ENCODE measurements at places on chromosomes 16 and 17.
A peak's percentile ranks its signal among the peaks of the same experiment; 100 is the strongest.

DNA sequence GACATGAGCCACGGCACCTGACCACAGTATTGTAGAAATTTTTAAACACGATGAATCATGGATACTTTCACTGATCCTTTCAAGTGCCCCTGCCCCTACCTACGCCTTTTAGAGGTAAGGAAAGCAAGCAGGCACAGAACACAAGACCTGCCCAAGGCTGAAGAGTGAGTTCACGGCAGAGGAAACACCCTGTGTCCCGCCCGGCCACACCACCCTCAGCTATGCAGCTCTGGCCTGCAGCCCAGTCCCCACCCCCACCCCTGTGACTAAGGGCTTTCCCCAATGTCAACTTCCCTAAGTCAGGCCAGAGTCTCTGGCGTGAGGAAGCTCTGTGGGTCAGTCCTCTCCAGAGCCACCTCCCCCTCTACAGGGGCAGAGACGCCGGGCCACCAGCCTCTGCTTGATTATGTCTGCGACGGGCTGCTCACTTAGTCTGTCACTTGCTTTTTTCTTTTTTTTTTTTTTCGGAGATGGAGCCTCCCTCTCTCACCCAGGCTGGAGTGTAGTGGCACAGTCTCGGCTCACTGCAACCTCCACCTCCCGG, 8.4 kb downstream of the SLC16A5 start:
- DNase-seq, result no peak

DNA sequence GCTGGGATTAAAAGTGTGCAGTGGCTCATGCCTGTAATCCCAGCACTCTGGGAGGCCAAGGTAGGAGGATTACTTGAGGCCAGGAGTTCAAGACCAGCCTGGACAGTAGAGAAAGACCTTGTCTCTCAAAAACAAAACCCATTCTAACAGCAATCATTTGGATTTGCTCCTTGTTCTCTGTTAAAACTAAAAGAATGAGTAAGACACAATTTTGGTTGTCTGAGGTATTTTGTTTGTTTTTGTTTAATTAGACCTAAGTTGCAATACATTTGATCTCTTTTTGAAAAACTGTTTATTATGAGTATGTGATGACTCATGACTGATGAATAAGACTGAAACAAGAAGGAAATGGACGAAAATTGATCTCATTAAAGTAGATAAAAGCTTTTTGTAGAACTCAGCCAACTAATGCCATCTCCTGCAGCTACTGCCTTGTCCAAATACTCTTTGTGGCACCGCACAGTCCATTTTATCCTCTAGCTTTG, 29.0 kb downstream of the GLG1 start:
- no peak for DNase-seq

- peak; percentile 42 for DNase-seq
Observed at GRCh38 chr17:4499431-4500190, 930 bp downstream of the SPNS2 start.

DNA sequence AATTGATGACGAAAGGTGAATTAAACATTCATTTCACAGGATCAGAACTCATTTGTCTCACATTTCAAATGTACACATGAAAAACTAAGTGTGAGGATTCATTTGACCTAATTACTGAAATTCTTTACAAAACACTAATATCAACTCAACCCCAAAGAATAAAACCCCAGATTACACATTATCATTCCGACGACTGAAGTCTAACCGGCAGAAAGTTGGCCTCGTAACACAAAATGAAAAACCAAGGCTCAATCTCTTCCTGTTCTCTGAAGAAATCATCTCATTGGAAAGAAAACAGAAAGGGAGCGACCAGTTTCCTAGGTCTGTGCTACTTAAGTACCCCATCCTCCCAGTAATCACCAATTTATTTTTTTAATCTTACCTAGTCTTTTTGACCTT, 1.8 kb downstream of the JPT1 start:
- no peak for DNase-seq

DNA sequence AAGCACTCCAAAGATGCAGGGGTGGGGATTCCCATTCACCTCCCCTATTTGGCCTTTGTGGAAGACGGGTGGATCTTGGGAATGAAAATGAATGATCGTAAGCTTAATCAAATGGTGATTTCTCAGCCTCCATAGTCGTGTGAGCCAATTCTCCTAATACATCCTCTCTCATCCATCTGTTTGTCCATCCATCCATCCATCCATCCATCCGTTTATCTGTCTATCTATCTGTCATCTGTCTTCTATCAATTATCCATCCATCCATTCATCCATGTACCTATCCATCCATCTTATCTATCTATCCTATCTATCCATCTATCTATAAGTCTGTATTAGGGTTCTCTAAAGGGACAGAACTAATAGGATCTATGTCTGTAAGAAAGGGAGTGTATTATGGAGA, 7.8 kb downstream of the RNF213 start:
- no peak for DNase-seq

DNA sequence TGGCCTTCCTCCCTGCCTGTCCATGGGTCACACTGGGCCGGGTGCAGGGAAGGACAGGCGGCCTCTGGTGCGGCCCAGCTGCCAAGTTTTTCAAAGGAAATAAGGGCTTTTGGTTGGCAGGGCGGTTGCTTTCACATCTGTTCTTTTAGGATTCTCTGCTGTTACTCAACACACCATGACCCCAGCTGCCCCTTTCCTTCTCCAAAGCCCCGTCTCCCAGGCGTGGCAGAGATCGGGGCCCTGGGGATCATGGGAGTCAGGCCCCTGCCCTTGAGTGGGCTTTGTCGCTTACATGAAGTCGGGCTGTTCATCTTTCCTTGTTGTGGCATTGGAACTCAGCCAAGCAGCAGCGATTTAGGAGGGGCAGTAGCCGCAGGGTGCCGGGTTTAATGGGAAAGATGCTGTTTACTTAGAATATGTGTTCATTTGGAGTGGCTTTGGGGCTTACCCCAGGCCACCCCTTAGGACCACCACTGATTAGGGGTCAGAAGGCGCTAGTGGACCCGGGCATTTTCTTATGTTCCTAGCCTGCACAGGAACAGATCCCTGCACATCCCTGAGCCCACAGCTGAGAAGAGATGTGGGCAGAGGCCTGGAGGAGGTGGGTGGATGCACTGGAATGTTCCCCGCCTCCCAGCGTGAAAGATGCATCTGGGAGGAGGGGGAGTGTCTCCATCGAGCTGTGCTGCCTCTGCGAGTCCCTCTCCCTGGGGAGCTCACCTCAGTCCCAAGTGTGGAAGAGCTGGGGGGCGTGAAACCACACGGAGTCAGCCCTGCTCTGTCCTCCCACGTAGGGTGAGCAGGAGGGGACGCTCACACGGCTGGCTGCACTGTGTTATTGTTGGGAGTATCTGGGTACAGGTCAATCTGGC, 6.8 kb upstream of the ADCY7 start:
- peak; percentile 22 for DNase-seq

DNA sequence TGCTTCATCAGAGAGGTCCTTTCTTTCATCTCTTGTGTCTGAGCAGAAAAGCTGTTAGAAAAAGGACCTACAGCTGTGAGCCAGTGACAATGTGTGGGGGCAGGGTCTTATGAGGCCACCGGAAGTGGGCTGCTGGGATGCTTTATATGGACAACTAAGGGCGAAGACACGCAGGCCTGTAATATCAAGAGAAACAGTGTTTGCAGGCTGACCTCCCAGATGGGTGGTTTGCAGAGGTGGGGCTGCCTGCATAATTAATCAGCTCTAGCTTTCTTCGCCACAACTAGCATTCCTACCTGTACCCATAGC, 30.4 kb upstream of the SALL1 start:
- DNase-seq, result no peak

- DNase-seq, result no peak
Observed at GRCh38 chr17:5003214-5003867, 5.6 kb downstream of the KIF1C start.

DNA sequence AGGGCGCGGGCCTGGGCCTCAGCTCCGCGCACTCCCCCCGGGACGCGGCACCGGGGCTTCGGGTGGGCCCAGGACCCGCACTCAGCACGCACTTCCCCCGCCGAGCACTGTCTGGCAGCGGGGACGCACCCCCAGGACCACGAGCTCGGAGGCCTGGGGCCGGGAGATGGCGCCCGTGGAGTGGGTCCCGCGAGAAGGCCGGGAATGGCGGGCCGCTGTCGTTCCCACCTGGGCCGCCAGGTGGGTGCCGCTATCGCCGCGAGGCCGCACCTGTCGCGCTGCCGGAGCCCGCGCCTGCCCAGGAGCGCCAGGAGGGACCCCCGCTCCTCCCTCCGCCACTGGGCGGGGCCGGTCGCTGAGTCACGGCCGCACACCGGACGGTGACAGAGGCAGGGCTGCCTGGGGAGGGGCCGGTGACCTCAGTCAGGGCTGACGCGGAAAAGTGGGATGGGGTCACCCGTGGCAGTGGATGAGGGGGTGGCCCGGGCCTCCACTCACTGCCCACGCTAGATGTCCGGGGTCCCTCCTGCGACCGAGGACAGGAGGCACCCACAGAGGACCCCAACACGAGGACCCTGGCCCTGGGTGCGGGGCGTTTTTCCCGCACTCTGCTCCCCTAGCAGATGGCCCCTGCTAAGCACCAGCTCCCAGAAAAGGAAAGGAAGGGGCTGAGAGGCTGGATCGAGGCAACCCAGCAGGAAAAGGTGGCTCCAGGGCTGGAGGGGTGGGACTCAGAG, 6.9 kb upstream of the ACTG1 start:
- peak; percentile 35 for DNase-seq

- DNase-seq, result no peak
Observed at GRCh38 chr17:57485566-57485865, 229.2 kb downstream of the MSI2 start.

DNA sequence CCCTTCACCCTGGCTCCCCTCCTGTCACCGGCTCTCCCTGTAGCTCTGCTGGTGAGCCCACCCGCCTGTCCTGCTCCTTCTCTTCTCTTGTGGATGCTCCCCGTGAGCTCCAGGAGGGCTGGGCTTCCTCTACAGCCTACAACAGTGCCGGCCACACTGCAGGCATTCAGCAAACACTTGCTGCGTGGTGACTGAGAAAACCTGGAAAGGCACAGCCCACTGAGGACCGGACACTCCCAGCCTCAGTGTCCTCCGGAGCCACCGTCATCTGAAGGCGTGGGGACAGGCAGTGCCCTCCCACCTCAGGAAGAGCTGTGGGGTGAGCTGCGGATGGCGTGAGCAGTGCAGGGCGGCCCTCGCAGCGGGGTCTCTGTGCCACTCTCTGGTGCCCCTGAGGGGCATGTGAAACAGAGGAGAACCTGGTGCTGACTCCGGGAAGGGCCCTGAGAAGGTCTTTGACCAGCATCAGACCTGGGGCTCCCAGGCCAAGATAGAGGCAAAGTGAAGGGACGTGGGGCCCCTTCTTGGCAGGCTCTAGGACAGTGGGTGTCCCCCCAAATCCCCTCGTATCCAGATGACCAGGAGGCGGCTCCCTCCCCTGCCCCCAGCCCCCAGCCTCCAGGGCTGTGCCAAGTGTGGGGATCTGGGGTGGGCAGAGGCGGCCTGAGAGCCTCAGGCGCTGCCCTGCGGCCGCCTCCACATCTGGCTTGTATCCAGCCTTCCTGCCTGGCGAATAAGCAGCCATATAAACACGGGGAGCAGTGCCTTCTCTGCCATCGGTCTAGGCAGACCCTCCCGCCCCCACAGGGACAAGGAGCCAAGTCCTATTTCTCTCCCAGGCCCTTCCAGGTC, 44.0 kb upstream of the PABPN1L start:
- DNase-seq, result no peak

- DNase-seq, result peak; percentile 84
Observed at GRCh38 chr17:44304651-44305050, 3.8 kb upstream of the RUNDC3A start.

- DNase-seq, result no peak
Observed at GRCh38 chr17:22300177-22300576, 607.9 kb downstream of the KCNJ18 start.

DNA sequence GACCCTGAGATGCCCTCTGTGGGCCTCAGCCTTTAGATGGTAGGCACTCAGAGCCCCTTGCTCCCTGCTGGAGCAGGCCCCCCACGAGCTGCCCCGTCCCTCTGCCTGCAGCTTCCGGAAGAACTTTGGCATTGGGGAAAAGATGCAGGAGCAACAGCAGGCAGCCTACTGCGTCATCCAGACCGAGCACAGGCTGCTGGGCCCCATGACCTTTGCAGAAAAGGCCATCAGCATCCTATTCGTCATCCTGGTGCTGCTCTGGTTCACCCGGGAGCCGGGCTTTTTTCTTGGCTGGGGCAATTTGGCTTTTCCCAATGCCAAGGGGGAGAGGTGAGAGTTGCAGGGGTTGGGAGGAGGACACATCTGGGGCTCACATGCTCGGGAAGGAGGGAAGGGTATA, 12.7 kb upstream of the FOXN1 start:
- no peak for DNase-seq

DNA sequence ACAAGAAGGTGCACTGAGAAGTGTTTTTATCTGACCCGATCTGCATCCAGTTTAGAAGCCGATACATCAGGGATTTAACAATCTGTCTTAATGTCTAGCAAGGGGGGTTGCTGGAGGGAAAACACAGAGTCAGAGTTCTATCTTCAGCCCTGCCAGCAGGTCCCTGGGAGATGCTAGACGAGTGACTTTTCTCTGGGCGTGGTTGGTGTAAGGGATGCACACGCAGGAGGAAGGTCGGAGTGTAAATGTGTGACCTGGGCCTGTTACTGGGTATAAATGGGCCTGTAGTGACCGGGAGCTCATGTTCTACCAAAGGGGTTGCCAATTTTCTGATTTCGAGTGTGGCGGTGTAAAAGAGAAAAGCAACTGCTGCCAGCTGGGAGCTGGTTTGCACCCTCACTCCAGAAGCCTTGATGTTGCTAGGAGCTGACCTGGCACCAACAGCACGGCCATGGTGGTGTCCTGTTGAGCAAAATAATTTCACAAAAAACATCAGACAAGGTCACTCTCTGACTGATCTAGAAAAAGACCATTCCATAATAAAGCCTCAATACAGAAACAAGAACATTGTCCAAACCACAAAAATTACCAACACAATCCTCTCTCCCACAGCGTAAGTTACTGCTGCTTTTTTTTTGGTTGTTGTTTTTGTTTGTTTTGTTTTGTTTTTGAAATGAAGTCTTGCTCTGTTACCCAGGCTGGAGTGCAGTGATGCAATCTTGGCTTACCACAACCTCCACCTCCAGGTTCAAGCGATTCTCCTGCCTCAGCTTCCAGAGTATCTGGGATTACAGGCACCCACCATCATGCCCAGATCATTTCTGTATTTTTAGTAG, 1.3 kb upstream of the KCTD13 start:
- DNase-seq, result peak; percentile 8

GRCh38 chr17:20159406-20160069, 150.4 kb downstream of the SPECC1 start:
- no peak for DNase-seq

DNA sequence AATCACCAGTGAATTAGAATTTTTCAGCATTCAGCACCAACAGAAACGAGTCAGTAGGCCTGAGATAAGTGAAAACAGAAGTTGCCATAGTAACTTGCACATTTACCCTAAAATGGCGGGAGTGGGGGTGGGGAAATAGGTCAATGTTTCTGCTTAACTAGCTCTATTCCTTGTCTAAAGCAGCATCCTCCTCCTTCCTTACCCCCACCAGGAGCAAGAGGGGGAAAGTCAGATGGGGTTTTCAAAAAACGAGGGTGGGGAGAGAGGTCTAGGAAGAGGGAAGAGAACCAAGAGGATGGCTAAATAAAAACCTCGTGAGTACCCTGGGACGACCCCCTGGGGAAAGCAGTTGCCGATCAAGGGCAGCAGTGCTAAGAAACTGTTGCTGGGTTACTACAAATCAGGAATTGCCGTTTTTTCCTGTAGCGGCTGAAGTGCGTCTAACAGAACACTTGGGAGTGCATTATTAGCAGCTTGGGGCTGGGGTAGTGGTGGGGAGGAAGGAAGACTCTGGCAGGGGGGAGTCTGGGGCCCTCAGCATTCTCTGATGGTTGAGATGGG, 34.4 kb upstream of the MNT start:
- DNase-seq, result peak; percentile 96
